Adrenal gland (tissue), 19 donors: ENCODE measurements at places on chromosomes 1 and 21. TPM values are rescaled to one million over a fixed set of nuclear protein-coding genes. Genes with fewer than 3 reads are reported as not detected.

Gene TRMT1L
- total RNA-seq = 24.1 TPM

Gene S100A5
- not detected for total RNA-seq

Gene CD5L
- total RNA-seq = not detected

Gene SMIM11
- 5.7 TPM for total RNA-seq

Gene S100A1
- 2.3 TPM for total RNA-seq

GRCh38 chr1:181099152-181100014 lies 10.9 kb downstream of the IER5 start:
- no peak overlapping the region for H3K4me3 ChIP-seq
- no peaks in the 10 kb centered on the region for H3K27me3 ChIP-seq
- peak overlapping the region; percentile 49 for H3K27ac ChIP-seq
- H3K36me3 ChIP-seq = no peaks in the 10 kb centered on the region
- peaks cover 77% of the 10 kb centered on the region for H3K4me1 ChIP-seq

GRCh38 chr1:107530543-107530942 lies 389.7 kb downstream of the NTNG1 start:
- no peak overlapping the region for H3K27ac ChIP-seq
- no peaks in the 10 kb centered on the region for H3K27me3 ChIP-seq
- H3K36me3 ChIP-seq = no peaks in the 10 kb centered on the region
- no peaks in the 10 kb centered on the region for H3K4me1 ChIP-seq

DNA sequence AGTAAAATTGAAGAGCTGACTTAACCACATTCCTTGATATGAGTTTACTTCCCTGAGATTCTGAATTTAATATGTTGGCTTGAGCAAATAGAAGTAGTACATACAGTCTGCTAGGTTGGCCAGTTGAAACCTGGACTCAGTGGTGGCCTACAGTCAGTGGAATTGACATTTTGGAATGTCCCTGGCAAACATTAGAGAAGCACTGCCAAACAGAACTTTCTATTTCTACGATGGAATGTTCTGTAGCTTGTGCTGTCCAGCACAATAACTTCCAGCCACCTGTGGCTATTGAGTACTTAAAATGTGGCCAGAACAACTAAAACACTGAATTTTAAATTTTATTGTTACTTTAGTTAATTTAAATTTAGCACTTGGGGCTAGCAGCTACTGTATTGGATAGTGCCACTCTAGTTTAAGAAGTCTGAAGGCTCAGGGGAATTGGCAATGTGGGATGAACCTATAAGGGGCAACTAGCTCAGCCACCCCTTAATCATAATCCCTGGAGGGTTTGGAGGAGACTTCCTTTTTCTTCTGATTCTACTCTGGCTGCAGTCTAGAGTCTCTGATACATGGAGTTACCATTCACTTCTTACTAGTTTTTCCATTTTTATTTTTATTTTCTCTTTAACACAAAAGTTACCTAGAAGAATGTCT lies 10.3 kb upstream of the TEDDM1 start:
- H3K27ac ChIP-seq = no peak overlapping the region
- DNase-seq = no peak
- no peak overlapping the region for H3K4me3 ChIP-seq
- H3K4me1 ChIP-seq = no peaks in the 10 kb centered on the region
- H3K27me3 ChIP-seq = peaks cover 12% of the 10 kb centered on the region

GRCh38 chr21:27225940-27226339 lies 259.1 kb upstream of the ADAMTS5 start:
- no peak overlapping the region for H3K27ac ChIP-seq
- H3K36me3 ChIP-seq = no peaks in the 10 kb centered on the region
- no peaks in the 10 kb centered on the region for H3K27me3 ChIP-seq
- H3K4me1 ChIP-seq = no peaks in the 10 kb centered on the region

DNA sequence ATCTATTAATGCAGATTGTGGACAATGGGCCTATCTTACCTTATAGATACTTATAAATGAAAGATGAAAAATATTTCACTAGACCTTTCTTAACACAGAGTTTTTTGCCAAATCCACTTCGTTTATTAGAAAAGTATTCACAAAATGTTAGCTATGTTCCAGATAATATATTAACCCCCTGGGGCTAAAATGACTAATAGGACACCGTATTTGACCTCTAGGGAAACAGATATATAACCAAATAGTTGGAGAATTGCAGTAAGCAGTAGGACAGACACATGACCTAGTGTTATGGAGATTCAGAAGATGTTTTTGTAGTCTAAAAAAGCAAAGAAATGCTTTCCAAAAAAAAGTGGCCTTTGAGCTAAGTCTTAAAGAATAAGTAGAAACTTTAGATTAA lies 106.9 kb downstream of the SEC16B start:
- DNase-seq = no peak
- H3K36me3 ChIP-seq = no peaks in the 10 kb centered on the region
- no peak overlapping the region for H3K27ac ChIP-seq
- H3K4me1 ChIP-seq = no peaks in the 10 kb centered on the region
- H3K27me3 ChIP-seq = no peaks in the 10 kb centered on the region

DNA sequence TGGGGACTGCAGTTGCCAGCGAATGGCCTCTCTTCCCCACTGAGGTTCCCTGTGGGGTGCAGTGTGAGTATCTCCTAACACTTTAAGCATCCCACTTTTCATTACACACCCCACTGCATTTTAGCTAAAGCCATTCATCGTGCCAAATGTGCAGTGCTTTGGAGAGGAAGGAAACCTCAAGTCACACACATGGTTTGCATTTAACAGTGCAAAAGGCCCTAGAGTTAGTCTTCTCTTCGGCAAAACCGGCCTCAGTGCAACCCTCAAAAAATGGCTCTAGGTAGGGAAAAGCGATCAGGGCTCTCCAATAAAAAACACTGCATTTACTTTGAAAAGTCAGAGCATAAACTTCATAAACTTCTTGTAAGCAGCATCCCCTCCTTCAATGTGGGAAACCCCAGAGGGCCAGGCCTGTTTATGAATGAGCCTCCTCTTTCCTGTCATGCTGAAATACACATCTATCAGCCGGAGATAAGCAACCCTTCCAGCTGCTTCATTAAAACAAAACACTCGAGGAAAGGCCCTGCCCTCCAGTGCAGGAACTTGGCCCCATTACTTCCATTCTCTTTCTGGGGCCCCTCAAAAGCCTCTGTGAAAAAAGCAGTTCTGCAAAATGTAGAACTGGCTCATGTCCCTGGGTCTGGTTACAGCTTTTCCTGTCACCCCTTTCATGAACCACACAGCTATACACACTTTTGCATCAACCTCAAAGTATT lies 184.0 kb downstream of the CDC7 start:
- H3K36me3 ChIP-seq = peaks cover 9% of the 10 kb centered on the region
- no peaks in the 10 kb centered on the region for H3K27me3 ChIP-seq
- DNase-seq = no peak
- peaks cover 58% of the 10 kb centered on the region for H3K4me1 ChIP-seq
- no peak overlapping the region for H3K4me3 ChIP-seq
- H3K27ac ChIP-seq = peak overlapping the region; percentile 12

GRCh38 chr1:33097137-33097611 lies 16.2 kb downstream of the AZIN2 start:
- H3K36me3 ChIP-seq = no peaks in the 10 kb centered on the region
- no peaks in the 10 kb centered on the region for H3K27me3 ChIP-seq
- peak overlapping the region; percentile 53 for H3K27ac ChIP-seq
- peak; percentile 63 for DNase-seq
